ENCODE measurements at places on chromosomes 3 and 15. TPM values are rescaled to one million over a fixed set of nuclear protein-coding genes. Genes with fewer than 3 reads are reported as not detected.

DNA sequence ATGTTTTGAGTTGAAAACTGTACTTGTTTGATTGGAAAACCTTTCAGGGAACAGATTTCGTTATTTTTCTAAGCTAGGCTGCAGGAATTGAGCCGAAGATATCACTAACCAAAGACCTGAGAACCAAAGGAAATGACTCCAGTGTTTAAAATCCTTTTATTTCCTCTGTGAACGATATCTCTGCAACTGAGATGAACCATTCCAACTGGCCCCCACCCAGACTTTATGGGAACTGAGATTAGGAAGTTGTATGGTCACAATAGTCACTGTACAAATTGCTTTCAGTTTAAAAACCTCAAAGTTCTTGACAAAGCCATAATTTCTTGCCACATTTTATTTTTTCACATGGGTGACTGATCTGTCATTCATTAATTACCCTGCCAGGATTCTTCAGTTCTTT, 232.4 kb downstream of the RBMS3 start:
- no peak for DNase-seq

GRCh38 chr15:88375234-88375927, 91.8 kb downstream of the MRPL46 start:
- peak; percentile 6 for DNase-seq

- peak; percentile 92 for DNase-seq
Measured at GRCh38 chr3:156626104-156626503, 48.3 kb upstream of the TIPARP start.

GRCh38 chr3:155880286-155880685, 9.8 kb downstream of the GMPS start:
- DNase-seq, result no peak

- DNase-seq, result no peak
Measured at GRCh38 chr3:120459196-120459595, 8.4 kb upstream of the FSTL1 start.

Gene CAND2
- polyA plus RNA-seq, result 0.90 TPM
